Stimulated activated CD8-positive, alpha-beta memory T cell treated with anti-CD3 and anti-CD28 coated beads, Interleukin-2, amount 100 ng/mL, for 1 hour (primary cell): ENCODE measurements at places on chromosomes 13 and 19.
A peak's percentile ranks its signal among the peaks of the same experiment; 100 is the strongest.

GRCh38 chr13:99307247-99307646 lies at the start of gene GPR183:
GPR183 (minus strand) TSS chr13:99307399; CDS start chr13:99296145, 11,254 bp downstream.
- no peak for DNase-seq

DNA sequence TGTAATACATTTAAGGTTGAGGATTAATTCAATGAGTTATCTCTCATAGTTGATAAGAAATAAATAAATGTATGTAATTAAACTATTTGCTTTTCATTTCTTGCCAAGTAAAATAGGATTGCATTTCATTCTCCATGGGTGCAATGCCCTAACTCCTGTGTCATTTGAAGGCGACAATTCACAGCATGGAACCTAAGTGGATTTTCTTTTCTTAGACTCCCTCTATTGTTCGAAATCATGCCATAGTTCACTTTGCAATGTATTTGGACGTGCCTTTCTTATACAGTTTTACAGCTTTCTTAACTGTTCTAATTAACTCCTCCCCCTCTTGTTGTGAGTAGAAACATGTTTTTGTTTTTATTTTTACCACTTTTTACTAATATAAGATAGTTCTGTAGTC lies 263.0 kb downstream of the B3GLCT start:
- no peak for DNase-seq

GRCh38 chr19:5216141-5216847 lies 124.3 kb downstream of the PTPRS start:
- DNase-seq: no peak

DNA sequence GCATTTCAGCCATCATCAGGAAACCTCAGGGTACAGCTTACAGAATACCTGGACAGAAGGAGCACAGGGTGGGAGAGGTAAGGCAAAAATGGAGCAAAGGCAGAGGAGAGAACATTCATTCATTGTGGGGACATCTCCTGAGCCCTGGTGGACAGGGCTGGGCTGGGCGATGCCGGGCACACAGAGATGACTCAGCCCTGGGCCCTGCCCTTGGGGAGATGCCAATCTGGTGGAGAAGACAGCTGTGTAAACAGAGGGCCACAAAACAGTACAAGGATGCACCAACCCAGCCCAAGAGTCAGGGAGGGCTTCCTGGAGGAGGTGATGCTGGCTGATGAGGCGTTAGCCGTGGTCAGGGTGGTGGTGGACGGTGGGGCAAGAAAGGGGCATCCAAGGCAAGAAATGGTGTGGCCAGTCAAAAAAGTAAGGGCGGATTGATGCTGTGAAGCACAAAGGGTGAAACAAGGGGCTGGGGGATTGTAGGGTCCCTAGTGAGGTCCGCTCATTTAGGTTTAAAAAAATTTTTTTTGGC lies 3.6 kb upstream of the HAS1 start:
- no peak for DNase-seq

DNA sequence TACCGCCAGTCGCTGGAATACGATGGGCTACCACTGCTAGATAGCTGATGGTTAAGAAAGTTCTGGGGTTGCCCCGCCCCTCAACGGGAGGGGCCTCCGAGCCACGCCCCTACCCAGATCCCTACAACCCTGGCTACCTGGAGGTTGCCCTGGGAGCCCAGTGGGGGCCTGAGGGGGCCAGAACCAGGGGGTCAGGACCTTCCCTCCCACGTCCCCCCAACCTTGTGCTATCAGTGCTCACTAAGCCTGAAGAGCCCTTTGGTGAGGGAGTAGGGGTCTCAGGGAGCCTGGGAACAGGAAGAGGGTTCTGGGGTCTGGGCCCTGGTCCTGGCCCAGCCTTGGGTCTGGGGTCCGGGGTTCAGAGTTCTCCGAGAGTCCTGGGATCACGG lies 8.9 kb downstream of the OCEL1 start:
- DNase-seq: no peak

- DNase-seq: peak; percentile 1
Observed at GRCh38 chr19:44955505-44956439, 592 bp downstream of the CLPTM1 start.

GRCh38 chr13:50871405-50871804 lies 27.9 kb upstream of the DLEU7 start:
- DNase-seq: no peak

- no peak for DNase-seq
Observed at GRCh38 chr13:101178406-101178805, 237.9 kb downstream of the NALCN start.

GRCh38 chr13:113296823-113297369 lies at the start of gene LAMP1:
LAMP1 (plus strand) TSS chr13:113297239; CDS start chr13:113297435, 196 bp downstream.
- peak; percentile 99 for DNase-seq

DNA sequence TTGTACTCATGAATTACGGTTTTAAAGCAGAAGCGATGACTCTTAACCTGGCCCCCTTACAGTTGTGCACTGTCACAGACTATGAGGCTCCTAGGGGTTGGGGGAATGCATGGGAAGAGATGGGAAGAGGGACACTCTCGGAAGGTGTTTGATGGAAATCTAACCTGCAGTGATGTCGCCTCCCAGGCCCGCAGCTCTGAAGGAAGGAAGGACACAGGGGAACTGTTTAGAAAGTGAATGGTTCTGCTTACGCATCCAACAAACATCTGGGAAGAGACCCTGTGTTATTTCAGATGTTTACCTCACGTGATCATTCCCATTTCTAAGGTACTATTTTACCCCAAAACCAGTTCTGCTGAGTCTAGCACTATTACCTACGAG lies 48.0 kb upstream of the SLC7A9 start:
- DNase-seq: no peak

GRCh38 chr19:8050274-8051096 lies 2.1 kb upstream of the CCL25 start:
- DNase-seq: peak; percentile 68

DNA sequence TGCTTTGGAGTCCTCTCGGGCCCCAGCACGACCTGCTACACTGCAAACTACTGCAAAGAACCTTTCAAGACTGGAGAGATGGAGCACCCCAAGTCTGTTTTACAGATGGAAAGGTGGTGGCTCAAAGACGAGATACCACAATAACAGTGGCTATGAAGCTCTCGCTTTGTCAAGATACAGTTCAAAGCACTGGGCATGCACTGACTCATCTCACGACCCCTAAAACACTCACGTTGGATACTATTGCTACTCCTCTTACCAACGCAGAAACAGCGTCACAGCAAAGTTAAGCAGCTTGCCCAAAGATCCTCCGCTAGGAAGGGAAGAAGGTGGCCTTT lies 24.0 kb upstream of the LAIR1 start:
- DNase-seq: no peak

DNA sequence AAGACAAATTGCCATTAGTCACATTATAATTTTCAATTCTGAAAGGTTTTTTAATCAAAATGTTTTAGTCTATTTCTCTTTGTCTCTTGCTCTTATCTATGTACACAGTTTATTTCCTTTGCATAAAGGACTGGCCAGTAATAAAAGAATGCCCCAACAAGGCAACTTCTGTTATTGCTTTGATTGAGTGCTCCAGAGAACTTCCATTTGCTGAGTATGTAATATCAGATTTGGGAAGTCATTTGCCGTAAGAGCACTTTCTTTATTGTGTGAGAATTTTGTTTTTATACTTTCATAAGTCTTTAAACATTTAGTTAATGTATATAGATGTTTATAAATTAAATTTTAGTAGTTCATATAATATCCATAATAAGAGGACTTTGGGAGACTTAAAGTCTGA lies 1140.4 kb downstream of the PCDH9 start:
- no peak for DNase-seq

DNA sequence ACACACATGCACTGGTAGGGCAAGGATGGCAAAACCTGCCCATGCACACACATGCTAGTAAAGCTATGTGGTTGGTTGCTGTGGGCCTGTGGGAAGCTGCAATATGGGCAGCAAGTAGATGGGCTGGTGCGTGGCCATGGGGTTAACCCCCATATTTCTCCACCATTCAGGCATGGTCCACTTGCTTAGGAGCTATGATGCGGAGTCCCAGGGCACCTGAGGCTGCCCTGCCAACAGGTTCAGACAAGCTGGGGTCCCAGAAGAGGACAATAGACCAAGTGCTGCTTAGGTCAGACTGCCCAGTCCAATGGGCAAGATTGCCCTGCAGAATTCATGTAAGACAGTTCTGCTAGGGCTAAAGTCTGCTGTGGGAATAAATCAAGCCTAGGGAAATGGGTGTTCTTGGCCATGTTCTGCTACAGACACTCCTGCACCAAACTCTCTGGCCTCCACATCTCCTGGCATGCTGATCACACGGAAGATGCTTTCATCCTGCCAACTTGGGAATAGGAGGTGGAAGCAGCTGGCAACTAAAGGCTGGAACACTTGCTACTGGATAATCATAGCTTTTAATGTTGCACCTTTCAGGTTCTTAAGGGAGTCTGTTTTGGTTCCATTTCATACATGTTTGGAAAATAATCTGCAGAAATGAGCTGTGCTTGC lies 646.3 kb upstream of the SLITRK1 start:
- DNase-seq: no peak

GRCh38 chr13:94599877-94600276 lies 1.8 kb upstream of the GPR180 start:
- no peak for DNase-seq

DNA sequence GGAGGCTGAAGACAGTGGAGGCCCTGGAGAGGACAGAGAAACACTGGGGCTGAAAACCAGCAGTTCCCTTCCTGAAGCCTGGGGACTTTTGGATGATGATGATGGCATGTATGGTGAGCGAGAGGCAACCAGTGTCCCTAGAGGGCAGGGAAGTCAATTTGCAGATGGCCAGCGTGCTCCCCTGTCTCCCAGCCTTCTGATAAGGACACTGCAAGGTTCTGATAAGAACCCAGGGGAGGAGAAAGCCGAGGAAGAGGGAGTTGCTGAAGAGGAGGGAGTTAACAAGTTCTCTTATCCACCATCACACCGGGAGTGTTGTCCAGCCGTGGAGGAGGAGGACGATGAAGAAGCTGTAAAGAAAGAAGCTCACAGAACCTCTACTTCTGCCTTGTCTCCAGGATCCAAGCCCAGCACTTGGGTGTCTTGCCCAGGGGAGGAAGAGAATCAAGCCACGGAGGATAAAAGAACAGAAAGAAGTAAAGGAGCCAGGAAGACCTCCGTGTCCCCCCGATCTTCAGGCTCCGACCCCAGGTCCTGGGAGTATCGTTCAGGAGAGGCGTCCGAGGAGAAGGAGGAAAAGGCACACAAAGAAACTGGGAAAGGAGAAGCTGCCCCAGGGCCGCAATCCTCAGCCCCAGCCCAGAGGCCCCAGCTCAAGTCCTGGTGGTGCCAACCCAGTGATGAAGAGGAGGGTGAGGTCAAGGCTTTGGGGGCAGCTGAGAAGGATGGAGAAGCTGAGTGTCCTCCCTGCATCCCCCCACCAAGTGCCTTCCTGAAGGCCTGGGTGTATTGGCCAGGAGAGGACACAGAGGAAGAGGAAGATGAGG lies 1.5 kb downstream of the PPP1R15A start:
- no peak for DNase-seq
